NCI-H1092 treated with DMSO at 0.1 percent for 48 hours (cell line): ENCODE measurements at places on chromosomes 11 and 22.

DNA sequence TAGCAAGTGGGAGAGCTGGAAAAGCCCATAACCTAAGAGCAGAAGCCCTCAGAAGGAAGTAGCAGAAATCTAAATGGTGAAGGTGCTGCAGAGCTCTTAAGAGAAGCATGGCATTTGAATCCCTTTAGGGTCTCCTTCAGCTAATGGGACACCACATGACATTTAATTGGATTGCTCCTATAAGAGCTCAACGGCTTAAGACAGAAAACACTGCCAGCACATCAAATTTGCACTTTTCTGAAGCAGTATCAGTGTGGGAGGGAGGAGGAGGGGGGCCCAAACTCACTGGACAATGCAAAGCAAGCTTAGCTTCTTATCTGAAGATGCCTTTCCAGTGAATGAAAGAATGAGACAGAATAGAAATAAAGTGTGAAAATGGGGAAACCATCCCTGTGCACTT lies 287.9 kb upstream of the MTNR1B start:
- no peak for DNase-seq

DNA sequence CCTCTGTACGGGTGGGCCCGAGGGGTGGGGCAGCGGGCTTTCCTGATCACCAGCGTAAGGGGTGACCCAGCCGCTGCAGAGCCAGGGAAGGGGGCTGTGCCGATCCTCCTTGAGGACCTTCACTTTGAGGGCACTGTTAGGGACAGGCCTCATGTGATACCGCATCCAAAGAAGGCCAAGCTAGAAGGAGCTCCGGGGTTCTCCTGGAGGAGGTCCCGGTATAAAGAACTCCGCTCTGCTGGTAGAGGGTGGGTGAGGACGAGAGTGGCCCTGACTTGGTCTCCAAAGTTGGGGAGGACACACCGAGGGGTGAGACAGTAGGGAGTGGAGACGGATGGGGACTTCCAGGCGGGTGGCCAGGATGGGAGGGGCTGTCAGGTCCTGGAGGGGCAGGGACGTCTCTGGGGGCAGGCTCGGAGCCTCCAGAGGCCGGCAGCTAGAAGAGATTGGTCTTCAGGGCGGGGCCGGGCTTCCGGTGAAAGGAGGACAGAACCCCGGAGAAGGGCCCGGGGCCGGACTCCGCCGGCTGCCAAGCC lies 4.6 kb downstream of the PHOX2A start:
- DNase-seq: peak; percentile 54

DNA sequence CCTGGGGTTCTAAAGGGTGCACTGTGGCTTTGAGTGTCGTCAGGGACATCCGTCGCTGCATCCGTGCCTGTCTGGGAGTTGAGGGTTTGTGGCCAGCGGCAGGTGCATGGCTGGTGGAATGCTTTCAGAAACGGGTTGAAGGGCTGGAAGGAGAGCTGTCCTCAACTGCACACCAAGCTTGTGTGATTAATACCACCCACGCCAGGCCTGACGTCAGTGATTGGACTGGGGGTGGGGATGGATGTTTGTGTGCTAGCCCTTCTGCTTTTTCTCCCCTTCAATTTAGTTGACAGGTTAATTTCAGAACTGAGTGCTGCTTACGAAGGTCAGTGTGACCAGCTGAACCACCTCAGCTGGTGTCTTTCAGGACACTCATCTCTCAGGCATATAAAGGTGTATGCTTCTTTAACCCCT lies 3.2 kb upstream of the GAB2 start:
- DNase-seq: peak; percentile 27

DNA sequence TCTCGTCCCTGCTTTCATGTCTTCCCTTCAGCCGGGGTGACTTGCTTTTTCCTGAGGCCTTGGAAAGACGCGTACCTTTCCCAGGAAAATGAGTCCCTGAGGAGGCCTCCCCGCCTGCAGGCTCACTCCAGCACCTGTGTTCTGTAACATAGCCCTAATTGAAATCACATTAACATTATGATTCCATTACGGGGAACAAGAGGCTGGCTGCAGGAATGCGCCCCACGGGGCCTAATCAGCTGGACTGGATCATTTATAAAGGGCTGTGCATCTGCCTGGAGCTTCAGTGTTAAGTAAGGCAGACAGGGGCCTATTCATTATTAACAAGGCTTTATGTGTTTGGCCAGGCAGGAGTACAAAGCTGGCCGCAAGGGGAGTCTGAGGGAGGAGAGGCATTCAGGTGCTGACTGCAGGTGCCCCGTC lies 41.9 kb upstream of the TSPAN18 start:
- DNase-seq: no peak

DNA sequence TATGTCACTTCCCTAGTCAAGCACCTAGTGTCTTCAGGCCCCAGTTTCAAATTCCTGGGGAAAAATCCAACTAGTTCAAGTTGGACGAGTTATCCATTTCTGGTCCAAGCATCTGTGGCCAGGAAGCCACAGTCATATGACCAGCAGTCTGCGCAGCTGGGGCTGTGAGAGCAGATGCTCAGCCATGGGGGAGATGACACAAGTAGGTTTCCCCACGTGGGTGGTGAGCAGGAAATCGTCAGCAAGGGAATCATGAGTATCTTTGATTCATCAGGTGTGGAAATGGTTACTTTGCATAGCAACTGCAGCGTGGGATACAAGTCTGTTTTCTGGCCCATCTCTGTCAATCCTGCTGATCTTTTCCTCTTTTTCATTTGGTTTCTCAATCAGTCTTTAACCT lies 185.3 kb downstream of the C11orf91 start:
- DNase-seq: no peak
